ENCODE measurements at places on chromosomes 12 and 14. TPM values are rescaled to one million over a fixed set of nuclear protein-coding genes. Genes with fewer than 3 reads are reported as not detected.
A peak's percentile ranks its signal among the peaks of the same experiment; 100 is the strongest.

GRCh38 chr12:105100207-105100985 lies 7.1 kb upstream of the WASHC4 start:
- DNase-seq: no peak
- no peaks in the 10 kb centered on the region for H3K27me3 ChIP-seq
- H3K4me1 ChIP-seq: no peaks in the 10 kb centered on the region
- H3K4me3 ChIP-seq: no peak overlapping the region
- no peaks in the 10 kb centered on the region for H3K36me3 ChIP-seq
- no peak overlapping the region for H3K27ac ChIP-seq

DNA sequence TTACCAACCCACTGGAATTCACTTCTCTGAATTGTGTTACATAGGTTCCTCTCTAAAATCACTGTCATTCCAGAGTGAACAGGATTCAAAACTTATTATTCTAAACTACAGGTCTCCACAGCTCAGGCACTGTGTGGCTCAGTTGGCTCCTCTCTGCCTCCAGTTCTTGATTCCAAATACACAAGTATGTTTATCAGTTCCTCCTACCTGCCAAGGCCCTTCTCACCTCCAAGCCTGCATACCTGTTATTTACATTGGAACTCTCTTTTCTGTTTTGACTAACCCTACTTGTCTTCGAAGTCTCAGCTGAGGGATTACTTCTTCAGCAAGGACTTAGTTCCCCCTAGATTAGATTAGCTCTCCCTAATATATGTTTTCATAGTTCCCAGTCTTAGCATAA lies 397.6 kb upstream of the TMTC1 start:
- no peak for DNase-seq
- H3K27me3 ChIP-seq: no peaks in the 10 kb centered on the region

DNA sequence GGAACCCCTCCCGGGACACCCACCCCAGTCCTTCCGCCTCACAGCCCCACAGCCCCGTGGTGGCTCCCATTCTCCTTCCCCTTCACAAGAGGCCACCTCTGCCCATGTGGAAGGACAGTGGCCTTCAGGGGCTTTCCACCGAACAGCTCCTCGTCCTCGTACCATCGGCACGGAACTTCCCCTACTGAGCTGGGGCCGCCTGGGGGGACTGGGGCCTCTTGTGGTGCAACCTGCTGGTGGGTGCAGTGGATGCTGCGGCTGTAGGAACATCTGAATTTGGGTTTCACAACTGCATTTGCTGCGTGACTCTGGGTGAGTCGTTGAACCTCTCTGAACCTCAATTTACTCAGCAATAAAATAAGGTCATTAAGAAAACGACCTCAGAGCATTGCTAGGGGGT lies 50.9 kb downstream of the RFLNA start:
- H3K4me3 ChIP-seq: no peak overlapping the region
- H3K27ac ChIP-seq: no peak overlapping the region
- no peak for DNase-seq

GRCh38 chr14:69708586-69709560 lies 58.1 kb upstream of the SRSF5 start:
- DNase-seq: no peak
- H3K4me1 ChIP-seq: peaks cover 53% of the 10 kb centered on the region
- H3K27ac ChIP-seq: peak overlapping the region; percentile 23
- no peaks in the 10 kb centered on the region for H3K27me3 ChIP-seq
- peaks cover 44% of the 10 kb centered on the region for H3K36me3 ChIP-seq

DNA sequence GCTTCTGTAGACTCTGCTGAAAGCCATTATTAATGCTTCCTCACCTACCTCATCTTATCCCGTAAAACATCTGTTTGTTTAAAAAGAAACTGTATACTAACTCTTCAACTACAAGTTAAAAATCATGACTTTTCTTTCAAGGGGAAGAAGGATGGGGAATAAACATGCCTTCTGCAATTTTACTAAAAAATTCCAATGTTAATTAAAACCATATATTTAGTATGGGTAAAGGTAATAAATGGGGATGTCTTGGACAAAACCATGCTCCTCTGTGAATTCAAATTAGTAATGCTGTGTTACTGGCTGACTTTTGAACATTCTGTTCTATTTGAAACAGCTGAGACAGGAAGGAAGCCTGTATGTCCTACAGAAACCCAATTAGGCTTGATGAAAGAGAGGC lies 311.1 kb upstream of the DIO2 start:
- no peak overlapping the region for H3K27ac ChIP-seq
- H3K27me3 ChIP-seq: no peaks in the 10 kb centered on the region

DNA sequence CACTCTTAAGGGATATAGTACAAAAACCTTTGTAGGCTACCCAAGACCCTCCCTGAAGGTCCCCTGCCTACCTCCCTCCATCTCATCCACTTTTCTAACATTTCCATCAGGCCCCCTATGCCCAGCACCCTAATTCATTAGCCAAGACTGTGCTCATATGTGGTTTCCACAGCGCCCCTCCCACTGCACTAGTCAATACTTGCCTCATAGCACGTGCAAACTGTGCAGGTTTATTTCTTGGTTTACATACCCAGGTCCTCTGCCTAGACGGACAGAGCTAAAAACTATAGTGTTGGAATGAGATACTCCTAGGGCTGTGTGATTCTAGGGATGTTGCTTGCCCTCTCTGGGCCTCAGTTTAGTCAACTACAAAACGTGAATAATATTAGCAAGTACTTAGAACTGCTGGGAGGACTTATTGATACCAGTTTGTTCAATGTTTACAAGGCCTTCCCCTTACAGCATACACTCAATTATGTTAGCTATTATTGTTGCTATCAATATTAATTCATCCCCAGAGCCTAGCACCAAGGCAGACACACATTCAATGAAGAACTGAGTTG lies 50.4 kb downstream of the NUAK1 start:
- no peak overlapping the region for H3K27ac ChIP-seq
- H3K4me3 ChIP-seq: no peak overlapping the region
- H3K36me3 ChIP-seq: peaks cover 3% of the 10 kb centered on the region
- H3K4me1 ChIP-seq: peaks cover 28% of the 10 kb centered on the region

- H3K4me3 ChIP-seq: no peak overlapping the region
- DNase-seq: peak; percentile 28
- H3K27ac ChIP-seq: no peak overlapping the region
- no peaks in the 10 kb centered on the region for H3K27me3 ChIP-seq
- no peaks in the 10 kb centered on the region for H3K4me1 ChIP-seq
- H3K36me3 ChIP-seq: no peaks in the 10 kb centered on the region
Measured at GRCh38 chr12:95118138-95118787, 44.8 kb upstream of the NR2C1 start.

DNA sequence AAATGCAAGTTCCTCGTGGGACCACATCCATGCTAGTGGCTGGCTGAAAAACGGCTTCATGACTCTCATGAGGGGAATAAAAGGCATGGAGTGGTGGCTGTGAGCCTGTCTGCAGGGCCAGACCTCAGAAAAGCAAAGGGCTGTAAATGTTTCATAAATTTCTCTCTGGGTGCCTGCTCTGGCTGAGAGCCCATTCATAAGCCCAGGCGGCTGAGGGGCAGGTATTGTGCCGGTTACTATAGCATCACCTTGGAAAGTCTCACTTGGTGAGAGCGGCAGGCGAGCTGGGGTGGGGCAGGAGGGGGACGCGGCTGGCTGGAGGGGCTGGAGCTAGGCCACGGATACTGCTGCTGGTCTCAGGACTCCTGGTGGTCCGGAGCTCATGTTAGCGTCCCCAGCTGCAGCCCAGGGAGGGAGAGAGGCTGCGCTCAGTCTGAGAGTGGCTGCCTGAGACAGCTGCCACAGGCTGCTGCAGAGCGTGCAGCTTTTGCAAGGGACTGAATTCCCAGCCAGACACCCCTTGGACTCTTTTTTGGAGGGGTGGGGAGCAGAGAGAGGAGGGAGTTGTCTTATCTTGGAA lies at the start of gene SLC17A8:
Gene SLC17A8 (plus strand): TSS at position 431 of the 580 bp plus-strand sequence. CDS start 318 bp downstream, outside the sequence.
- no peak within 1 kb of the TSS for H3K27ac ChIP-seq
- H3K27me3 ChIP-seq: peaks cover 9% of the 10 kb centered on the region
- peak; percentile 57 for DNase-seq
- H3K4me3 ChIP-seq: no peak within 1 kb of the TSS
- H3K4me1 ChIP-seq: peaks cover 16% of the 10 kb centered on the region

- peaks cover 89% of the 10 kb centered on the region for H3K36me3 ChIP-seq
- H3K4me1 ChIP-seq: no peaks in the 10 kb centered on the region
- no peak overlapping the region for H3K27ac ChIP-seq
- no peak overlapping the region for H3K4me3 ChIP-seq
Measured at GRCh38 chr12:120130011-120130410, 13.5 kb upstream of the RAB35 start.

DNA sequence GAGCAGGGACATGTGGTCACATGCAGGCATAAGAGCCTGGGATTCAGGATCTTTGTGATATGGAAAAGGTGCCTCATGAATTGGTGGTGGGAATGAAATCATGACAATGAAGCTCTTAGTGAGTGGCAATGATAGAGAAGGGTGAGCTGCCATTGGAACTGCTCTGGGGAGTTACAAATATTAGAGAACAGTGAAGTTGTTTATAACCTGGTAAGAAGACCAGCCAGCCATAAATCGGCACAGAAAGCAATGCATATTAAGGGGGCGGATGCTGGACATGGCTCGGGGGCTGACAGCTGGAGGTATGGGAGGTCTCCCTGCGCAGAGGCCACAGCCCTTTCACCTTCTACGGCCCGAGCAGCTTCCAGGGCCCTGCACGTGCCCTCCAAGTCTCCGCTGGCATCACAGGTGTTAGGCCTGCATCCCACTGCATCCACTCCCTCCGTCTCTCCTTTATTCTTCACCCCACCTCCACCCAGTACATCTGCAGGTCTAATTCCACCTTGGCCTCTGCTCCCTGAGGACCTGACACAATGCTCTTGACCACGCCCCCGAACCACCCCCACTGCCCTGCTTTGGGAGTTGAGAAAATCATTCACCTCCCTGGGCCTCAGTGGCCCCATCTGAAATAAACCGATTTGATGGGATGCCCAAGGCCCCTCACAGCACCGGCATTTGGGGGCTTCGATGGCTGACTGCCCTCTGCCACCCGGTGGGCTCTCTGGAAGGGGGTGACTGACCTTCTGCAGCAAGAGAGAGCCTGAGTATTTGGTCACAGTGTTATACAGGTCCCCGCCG lies 4.1 kb downstream of the CACNA2D4 start:
- no peaks in the 10 kb centered on the region for H3K27me3 ChIP-seq
- no peak overlapping the region for H3K27ac ChIP-seq
- H3K4me1 ChIP-seq: peaks cover 74% of the 10 kb centered on the region
- H3K4me3 ChIP-seq: no peak overlapping the region
- no peaks in the 10 kb centered on the region for H3K36me3 ChIP-seq

DNA sequence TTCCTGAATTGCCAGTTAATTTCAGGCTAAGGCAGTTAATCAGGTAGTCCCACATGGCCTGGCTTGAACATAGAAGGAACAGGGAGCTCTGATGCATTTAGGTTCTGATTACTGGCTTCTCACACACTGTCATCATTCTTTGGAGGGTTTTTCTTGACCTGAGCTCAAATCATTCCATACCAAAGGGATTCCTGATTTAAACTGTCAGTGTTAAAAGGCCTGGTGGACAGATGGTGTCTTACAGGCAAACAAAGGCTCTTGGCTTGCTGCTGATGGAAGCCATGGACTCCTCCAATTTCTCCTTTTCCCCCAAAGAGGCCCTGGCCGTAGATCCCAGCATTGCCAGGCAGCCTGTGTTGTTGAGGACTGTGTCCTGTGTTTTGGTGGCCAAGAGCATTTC lies 30.2 kb downstream of the CACNA1C start:
- DNase-seq: no peak
- no peak overlapping the region for H3K4me3 ChIP-seq
- no peaks in the 10 kb centered on the region for H3K4me1 ChIP-seq

- no peaks in the 10 kb centered on the region for H3K27me3 ChIP-seq
- DNase-seq: peak; percentile 19
- H3K27ac ChIP-seq: no peak overlapping the region
- no peak overlapping the region for H3K4me3 ChIP-seq
Measured at GRCh38 chr12:129127211-129127610, 273.9 kb downstream of the GLT1D1 start.

- DNase-seq: peak; percentile 92
- no peak overlapping the region for H3K4me3 ChIP-seq
- no peak overlapping the region for H3K27ac ChIP-seq
- no peaks in the 10 kb centered on the region for H3K4me1 ChIP-seq
- no peaks in the 10 kb centered on the region for H3K36me3 ChIP-seq
Measured at GRCh38 chr14:78997811-78998210, 827.6 kb downstream of the NRXN3 start.

DNA sequence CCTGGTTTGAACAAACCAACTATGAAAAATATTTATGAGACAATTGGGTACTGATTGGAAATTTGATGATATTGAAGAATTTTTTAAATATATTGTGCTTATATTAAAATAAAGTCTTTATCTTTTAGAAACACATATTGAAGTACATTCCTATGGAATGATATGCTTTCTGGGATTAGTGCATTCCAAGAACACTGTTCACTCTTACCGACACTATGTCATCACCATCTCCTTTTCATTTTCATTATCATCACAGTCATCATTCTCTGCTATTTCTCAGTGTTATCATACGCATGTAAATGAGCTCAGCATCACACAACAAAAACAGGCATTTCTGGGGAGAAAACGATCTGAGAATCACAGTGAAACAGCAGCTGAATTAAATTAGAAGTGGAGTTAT lies 513.3 kb upstream of the CCDC196 start:
- no peak for DNase-seq
- no peaks in the 10 kb centered on the region for H3K4me1 ChIP-seq
- H3K4me3 ChIP-seq: no peak overlapping the region
- H3K27me3 ChIP-seq: peaks cover 5% of the 10 kb centered on the region

AVPR1A gene
- 11.7 TPM for total RNA-seq

MDP1 gene
- total RNA-seq: 24.9 TPM

PIWIL1 gene
- 0.13 TPM for total RNA-seq

SLC25A21 gene
- 1.1 TPM for total RNA-seq

RND1 gene
- total RNA-seq: 0.22 TPM

DLGAP5 gene
- 12.4 TPM for total RNA-seq

FLRT2 gene
- total RNA-seq: 78.3 TPM

MIPOL1 gene
- total RNA-seq: 10.5 TPM

RTRAF gene
- total RNA-seq: 152 TPM

CLMN gene
- 3.2 TPM for total RNA-seq

KCNH5 gene
- total RNA-seq: 0.04 TPM

CCDC198 gene
- total RNA-seq: not detected
